Myometrial cell (primary cell): ENCODE measurements at places on chromosomes 4 and X. TPM values are rescaled to one million over a fixed set of nuclear protein-coding genes. Genes with fewer than 3 reads are reported as not detected.

Gene AFM
- total RNA-seq = not detected in 2 replicates

Gene TRIM75
- total RNA-seq = not detected in 2 replicates

Gene MAGED4
- 8.1 and 19.0 TPM in 2 replicates for total RNA-seq

Gene PPEF2
- not detected in 2 replicates for total RNA-seq

Gene SPANXB1
- total RNA-seq = not detected in 2 replicates

Gene EMCN
- not detected in 2 replicates for total RNA-seq

Gene CENPVL1
- not detected in 2 replicates for total RNA-seq

Gene MGST2
- 12.7 and 25.0 TPM in 2 replicates for total RNA-seq

Gene MAP7D2
- not detected in 2 replicates for total RNA-seq

Gene MGAT4D
- not detected in 2 replicates for total RNA-seq

Gene FRAS1
- 1.2 and 3.2 TPM in 2 replicates for total RNA-seq
